ENCODE measurements at places on chromosomes 1 and 21.

DNA sequence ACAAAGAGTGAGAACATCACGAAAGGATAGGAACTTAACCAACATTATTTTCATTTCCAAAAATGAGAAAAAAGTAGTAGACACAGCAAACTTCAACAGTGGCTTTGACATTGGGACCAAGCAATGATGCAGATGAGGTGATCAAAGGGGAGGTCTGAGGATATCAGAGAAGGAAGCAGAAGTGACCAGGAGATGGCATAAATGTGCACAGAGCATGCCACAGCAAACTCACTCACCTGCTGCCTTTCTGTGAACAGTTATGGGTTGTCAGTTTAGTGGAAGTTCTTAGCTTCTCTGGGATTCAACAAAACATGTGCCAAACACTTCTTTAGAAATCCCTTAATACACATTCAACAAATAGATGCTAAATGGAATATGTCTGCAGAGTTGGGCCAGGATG lies 290.1 kb downstream of the PLPP3 start:
- DNase-seq, result no peak

DNA sequence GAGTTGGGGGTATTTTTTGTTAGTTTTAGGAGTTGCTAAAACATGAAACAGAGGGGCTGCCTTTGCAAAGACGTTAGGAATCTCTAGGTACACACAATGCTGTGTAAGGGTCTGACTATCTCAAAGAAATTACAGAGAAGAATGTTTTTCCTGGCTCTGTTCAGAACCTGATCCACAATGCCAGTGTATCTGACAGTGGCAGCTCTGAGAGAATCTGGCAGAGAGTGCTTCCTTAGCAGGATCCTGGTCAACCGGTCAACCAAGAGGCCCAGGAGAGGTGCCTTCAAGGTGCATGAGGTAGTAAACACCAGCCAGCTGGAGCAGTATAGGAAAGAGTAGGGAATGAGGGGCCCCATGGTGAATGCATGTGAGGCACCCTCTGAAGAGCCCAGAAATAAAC lies 40.9 kb upstream of the RGS1 start:
- DNase-seq, result no peak

DNA sequence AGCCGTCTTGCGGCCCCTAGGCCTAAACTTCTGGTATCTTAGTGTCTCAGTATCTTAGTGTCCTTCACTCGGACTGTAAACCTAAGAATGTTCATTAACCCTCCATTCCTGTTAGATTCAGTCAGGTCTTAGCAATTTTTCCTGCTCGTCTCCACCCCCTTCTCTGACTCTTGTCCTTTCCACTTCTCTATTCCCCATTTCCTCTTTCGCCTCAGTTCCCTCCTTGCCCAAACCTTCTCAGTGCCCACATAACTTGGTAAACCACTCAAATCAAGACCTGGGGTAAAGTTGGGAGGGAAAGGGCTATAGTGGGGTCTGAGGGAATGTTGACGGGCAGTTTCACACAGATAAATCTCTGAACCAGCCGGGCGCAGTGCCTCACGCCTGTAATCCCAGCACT lies 726 bp upstream of the FCER1G start:
- DNase-seq, result no peak

DNA sequence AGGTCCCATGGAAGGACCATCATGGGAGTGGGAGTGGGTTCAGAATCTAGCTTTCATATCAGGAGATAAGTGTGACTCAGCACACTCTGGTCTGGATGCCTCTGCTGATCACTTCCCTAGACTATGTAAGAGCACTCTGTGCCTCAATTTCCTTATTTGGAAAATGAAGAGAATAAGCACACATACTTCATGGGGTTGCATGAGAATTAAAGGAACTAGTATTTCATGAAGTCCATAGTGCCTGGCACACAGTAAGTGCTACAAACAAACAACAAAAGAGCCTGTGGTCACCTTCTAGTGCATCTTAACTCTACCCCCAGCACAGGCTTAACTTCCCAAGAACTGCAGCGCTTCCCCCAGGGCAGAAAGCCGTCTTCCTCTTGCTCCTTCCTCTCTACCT lies 9.6 kb upstream of the IL20 start:
- no peak for DNase-seq

GRCh38 chr1:22317231-22317919 lies 134.3 kb upstream of the ZBTB40 start:
- DNase-seq, result no peak

DNA sequence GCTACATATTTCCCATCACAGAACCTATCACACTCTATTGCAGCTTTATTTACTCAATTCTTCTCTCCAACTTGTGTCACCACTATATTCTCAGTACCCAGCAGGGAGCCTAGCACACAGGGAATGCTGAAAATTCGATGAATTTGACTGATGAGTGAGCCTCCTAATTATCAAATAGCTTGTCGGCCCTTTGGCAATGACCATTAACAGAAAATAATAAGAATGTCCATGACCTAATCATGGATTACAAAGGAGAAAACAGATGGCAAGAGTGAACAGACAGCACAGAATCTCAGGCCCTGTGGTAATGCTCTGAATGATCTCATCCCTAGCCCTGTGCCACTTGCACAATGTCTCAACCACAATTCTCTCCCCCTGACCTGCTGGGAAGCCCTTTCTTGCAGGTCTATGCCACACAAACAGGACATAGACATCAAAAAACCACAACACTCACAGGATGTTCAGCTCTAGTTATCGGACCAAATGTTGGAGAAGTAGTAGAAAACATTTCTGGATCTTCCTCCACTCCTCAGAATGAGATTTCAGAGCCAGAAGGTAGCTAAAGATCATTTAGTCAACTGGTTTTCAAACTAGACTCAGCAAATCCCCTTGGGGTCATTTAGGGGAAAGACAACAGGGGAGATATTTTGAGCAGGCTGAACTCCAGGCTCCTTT lies 68.4 kb downstream of the LUZP1 start:
- DNase-seq, result no peak
